ENCODE measurements at places on chromosomes 1 and 21.

DNA sequence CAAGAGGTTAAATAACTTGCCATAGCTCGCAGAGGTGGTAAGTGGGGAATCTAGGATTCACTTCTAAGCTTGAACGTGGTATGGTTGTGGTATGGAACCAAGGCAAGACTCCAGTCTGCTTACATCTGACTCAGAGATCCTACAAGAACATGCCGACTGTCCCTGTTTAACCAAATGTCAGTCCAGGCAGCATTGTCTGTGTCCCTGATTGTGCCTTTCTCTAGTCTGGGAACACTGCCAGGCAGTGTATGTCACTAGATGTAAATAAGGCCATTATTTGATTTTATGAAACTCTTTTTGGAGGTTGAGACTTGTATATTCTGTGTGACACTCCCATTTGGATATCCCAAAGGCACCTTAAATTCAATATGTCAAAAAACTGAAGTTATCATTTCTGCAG is 96.0 kb downstream of the NOS1AP start:
- no peak for DNase-seq

GRCh38 chr1:8816831-8817411 is 519 bp downstream of the RERE start:
- peak; percentile 43 for DNase-seq

GRCh38 chr21:45562965-45563364 is 20.7 kb upstream of the SLC19A1 start:
- no peak for DNase-seq

GRCh38 chr1:33653226-33653625 is 180.8 kb downstream of the ZSCAN20 start:
- no peak for DNase-seq

DNA sequence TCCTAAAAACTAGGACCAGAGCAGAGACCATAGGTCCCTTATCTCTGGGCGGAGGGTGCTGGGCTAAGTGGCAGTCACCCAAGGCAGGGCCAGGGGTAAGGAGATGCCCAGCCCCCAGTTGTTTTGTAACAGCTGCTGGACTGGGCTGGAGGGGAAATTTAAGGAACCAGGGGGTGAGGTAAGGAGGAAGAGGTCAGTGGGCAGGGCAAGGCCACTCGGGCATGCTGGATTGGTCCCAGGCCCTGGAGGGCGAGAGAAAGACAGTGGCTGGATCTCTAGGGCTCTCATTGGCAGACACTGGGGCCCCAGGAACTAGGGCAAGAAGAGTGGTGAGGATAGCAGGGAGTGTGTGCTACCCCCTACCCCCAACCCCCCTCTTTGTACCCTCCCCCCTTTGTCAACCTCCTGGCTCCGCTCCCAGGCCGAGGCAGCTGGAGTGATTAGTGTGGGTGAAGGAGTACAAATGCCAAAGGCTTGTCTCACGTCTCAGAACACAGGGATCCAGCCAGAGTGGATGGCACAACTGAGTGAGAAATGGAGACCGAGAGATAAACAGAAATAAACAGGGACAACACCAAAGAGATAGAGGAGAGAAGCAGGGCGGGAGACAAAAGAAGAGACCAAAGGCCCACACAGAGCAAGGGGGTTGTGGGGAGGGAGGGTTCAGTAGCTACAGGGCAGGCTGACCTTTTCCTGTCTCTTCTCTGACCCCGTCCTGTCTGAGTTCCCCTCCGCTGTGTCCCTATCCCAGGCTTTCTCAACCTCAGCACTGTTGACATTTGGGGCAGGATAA is 20.5 kb upstream of the THRAP3 start:
- DNase-seq, result no peak

- DNase-seq, result no peak
Measured at GRCh38 chr1:9246841-9247785, 12.5 kb downstream of the H6PD start.

GRCh38 chr1:192620071-192620635 is 15.8 kb upstream of the RGS13 start:
- no peak for DNase-seq

- DNase-seq, result no peak
Measured at GRCh38 chr1:233905416-233906051, 1.1 kb downstream of the SLC35F3 start.

- peak; percentile 100 for DNase-seq
Measured at GRCh38 chr1:85611856-85612255, 31.3 kb downstream of the CCN1 start.

- no peak for DNase-seq
Measured at GRCh38 chr1:72284084-72284347, 1.7 kb upstream of the NEGR1 start.

DNA sequence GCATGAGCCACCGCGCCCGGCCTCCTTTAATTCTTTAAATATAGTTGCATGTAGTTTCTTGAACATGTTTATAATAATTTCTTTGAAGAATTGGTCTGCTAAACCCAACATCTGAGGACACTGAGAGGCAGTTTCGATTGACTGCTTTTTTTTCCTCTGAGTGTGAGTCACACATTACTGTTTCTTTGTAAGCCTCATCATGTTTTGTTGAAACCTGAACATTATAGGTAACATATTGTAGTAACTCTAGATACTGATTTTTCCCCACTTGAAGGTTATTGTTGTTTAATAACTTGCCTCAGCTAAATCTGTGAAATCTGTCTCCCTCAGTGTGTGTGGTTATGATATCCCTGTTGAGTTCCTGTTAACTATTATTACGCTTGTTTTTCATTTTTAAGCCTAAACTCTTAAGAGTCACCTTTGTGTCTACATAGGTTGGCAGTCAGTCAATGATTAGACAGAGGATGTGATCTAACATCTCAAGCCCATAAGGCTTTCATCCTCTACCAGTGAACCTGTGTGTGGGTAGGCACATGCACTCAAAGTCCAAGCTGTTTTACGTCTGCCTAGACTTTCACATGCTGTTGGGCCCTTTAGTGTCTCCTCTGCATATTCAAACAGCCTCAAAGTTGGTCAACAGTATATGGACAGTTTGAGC is 155.5 kb downstream of the KCNH1 start:
- DNase-seq, result no peak

DNA sequence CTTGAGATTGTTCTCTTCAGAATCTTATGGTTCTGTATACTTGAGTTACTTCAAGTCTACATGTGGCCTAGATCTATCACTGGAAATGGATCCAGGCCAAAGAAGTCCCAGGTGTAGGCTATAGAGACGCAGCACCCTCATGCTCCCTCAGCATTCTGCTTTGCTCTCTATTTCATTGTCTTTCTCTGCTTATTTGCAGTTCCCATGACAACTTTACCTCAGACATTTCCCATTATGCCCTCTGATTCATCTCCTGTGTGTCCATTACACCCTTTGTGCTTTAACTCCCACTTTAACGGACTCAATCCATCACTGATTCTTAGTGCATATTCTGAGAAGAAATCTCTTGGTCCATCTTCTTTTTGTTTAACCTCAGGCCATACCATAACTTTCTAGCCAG is 236.9 kb upstream of the NRIP1 start:
- DNase-seq, result no peak

DNA sequence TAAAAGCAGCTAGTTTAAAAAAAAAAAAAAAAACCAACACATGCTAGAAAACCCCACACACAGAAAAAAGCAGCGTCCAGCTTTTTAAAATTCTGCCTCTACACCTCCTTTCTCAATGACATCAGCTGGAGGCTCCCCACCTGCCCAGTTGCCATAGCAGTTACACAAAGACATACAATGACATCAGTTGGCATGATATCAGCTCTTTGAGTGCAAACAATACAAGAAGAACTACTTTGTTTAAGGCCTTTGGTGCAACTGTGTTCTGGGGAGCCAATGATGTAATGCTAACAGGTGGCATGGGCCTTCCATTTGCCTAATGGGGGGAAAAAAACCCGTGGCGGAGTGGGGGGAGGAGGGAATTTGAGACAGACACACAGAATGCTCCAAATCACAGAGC is 32.9 kb downstream of the DUSP10 start:
- no peak for DNase-seq

DNA sequence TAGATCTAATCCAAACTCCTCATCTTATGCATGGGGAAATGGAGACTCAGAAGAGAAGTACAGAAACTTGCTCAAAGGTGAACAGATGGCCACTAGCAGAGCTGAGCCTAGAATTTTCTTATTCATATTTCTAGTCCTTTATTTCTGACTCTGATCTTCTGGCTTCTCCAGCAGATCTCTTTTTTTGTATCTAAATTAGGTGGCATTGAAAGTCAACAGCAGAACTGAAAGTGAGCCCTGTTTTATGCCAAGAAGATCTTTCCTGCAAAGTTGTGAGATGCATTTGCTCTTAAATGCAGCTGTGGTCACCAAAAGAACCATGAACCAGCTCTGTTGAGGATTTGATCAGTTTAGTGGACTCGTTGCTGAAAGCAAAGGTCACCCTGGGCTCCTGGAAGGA is 75.5 kb downstream of the KAZN start:
- no peak for DNase-seq

DNA sequence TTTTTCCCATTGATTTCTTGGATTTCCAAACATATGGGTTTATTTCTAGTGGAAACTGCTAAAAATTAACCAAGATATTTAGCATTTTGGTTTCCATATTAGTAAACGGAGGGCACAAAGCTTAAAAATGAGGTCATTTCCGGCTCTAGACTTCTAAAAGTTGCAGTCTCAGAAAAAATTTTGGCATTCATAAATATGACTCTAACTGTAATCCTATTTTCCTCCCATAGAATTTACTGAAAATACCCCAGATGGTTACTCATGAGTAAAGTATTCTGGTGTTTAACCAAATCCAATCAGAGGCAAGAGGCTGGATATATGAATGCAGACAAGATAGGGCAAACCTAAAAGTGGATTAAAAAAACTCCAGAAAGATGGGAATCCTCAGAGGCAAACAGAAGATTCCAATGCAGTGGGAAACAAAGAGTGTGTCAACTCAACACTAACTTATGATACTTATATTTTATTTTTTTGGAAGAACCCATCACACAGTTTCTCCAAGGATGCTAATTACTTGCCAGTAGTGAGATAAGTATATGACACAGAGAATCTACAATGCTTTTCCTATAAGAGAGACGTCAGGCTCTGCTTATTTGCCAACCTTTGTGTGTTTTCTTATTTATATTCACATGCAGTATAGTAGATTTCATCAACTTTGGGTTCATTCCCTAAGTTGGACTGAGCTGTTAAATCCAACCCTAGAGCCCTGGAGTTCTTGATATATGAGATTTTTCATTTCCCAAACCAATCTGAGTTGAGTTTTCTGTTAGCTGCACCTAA is 90.1 kb upstream of the BCL10 start:
- DNase-seq, result peak; percentile 95

GRCh38 chr1:85343612-85344255 is 67.3 kb upstream of the BCL10 start:
- peak; percentile 86 for DNase-seq

DNA sequence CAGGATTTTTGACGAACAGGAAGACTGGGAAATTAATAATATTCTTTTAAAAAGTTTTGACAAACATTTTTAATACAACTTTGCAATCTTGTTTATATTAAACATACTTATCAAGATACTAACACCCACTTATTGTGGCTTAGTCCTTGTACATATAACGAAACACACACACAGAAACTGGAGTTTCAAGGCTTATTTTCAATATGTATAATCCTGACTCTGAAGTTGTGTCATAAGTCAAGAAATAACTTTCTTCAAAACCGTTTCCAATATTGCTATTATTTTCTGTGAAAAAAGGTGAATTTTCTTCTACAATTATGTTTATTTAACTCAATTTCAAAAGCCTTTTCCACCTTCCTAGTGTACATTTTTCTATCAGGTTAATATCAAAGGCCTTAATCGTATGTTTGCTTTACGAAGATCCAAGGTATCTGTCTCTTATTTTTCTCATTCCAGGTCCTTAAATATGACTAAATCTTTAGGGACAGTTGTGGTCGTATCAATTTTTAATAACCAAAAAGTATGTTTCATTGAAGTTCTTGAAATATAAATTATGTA is 1.8 kb downstream of the CDKN2C start:
- DNase-seq, result no peak

GRCh38 chr1:43781574-43781973 is 74.2 kb downstream of the ST3GAL3 start:
- DNase-seq, result no peak

DNA sequence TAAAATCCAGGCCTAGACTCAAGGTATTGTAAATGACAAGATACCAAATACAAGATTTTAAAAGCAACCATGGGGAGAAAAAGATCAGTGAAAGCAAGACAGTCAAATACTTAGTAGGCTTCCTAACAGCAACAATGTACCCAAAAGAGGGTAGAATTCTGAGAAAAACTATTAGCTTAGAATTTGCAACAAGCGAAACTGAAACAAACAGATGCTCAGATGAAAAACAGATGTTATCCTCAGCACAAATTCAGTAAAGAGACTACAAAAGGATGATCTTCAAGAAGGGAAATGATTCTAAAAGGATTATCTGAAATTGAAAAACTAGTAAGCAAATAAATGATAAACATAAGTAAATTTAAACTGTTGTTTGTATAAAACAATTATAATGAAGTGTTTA is 40.0 kb downstream of the PDC start:
- DNase-seq, result no peak

DNA sequence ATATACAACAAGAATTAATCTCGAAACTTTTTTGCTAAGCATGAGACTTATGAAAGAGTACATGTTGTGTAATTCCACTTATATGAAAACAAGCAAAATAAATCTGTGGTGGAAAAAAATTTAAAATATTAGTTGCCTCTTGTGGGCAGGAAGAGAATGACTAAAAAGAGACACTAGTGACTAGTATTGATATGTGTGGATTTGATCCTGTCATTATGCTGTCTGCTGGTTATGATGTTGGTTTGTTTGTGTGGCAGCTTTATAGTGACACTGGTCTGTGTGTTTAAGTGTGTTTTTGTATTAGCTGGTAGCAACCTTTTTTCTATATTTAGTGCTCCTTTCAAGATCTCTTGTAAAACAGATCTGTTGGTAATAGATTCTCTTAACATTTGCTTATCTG is 267.8 kb upstream of the NRIP1 start:
- no peak for DNase-seq

- DNase-seq, result peak; percentile 8
Measured at GRCh38 chr1:30724175-30724574, 790 bp upstream of the MATN1 start.

GRCh38 chr1:206932177-206932576 is 10.4 kb upstream of the FCMR start:
- DNase-seq, result no peak
